GM03348 (cell line): ENCODE measurements at places on chromosomes 3 and 15.

DNA sequence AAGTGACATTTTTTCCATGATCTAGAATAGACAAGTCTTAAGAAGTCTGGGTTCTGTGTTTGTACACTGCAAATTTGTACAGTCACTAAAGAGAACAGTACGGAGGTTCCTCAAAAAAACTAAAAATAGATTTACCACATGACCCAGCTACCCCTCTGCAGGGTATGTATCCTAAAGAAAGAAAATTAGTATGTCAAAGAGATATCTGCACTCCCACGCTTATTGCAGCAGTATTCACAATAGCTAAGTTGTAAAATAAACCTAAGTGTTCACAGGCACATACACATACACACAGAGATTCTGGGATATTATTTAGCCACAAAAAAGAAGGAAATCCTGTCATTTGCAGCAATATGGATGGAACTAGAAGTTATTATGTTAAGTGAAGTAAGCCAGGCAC, 120.4 kb downstream of the ZIC1 start:
- no peak for DNase-seq

DNA sequence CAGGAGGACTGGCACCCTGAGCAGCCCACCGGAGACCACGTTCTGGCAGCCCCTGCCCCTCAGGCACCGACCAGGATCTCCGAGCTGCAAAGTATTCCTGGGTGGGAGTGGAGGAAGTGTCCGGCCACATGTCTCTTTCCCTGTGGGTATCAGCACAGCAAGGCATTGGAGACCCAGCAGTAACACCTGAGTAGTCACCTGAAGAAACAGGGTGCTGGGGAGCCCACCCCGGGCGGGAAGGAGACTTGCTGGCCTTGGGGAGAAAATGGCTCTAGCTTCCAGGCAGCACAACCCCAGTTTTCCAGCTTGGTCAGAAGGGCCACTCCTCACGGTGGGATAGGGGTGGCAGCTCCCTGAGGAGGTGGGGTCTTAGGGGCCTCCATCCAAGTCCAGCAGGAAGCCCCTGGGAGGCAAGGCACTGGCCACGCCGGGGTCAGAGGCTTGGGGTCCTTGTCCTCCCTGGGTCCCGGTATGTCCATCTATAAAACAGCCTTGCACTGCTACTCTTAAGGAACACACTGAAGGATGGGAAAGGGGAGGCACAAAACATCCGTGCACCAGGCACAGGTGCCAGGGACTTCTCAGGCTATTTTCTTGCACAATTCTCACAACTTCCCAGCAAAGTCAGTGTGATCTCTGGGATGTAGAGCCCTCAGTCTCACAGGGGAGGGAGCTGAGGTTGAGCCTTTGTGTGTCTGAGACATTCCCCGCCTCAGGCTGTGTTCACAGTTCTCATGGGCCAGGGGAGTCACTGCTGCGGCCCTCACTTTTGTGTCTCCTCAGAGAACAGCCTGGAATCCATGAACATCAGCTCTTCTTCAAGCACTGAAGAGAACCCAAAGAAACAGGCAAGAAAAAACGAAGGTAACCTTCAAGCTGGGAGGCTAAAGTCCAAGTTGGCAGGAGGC, 11.9 kb downstream of the CFAP100 start:
- DNase-seq = no peak

DNA sequence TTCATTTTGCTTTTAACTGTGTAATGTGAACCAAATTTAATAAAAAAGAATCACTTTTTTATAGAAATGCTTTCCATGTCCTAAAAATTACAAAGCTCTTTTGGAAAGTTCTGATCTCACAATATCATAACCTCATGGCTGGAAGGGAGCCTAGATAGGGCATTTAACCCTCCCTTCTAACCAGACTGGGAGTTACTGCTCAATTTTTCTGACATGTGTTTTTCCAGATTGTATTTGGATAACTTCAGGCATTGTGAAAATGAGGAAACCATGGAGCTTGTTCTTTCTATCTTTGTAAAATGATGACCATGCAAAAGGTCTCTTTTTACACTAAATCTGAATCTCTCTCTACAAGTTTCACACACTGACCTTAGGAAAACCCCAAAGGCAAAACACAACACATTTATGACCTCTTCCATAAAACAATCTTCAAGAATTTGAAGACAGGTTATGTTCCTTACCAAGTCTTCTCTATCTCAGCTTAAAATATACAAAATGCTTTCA, 508.8 kb downstream of the DIPK2A start:
- no peak for DNase-seq

DNA sequence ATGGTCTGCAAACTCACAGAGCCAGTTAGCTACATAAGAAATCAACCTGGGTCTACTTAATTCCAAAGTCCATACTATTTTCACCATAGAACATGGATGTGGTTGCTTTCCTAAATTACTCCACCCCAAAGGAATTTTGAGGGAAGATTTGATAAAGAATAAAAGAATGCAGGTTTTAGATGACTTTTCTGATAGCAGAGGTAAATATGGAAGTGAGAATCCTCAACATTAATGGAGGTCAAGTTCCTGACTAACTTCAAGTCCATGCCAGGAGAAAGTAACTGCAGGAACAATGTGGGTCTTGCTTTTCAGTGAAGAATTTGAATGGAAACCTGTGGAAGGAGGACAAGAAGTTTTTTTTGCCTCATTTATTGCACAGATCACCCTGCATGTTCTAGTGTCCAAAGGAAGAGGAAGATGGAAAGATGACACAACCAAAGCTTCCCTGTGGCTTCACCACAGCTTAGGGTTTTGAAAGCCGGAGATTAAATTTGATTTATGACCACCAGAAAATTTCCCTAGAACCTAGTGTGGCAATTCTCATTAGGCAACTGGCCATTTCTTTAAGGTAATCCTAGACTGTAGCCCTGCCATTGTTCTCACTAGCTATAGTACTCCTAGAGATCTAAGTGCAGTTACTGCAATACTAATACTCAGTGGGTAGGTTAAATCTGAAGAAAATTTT, 429.7 kb downstream of the RAP2B start:
- DNase-seq = no peak

GRCh38 chr3:94779699-94780098, 716.8 kb downstream of the NSUN3 start:
- no peak for DNase-seq

- peak; percentile 43 for DNase-seq
Measured at GRCh38 chr3:132006605-132007204, 28.1 kb downstream of the CPNE4 start.

GRCh38 chr3:29329986-29330890, 49.4 kb downstream of the RBMS3 start:
- DNase-seq = no peak

DNA sequence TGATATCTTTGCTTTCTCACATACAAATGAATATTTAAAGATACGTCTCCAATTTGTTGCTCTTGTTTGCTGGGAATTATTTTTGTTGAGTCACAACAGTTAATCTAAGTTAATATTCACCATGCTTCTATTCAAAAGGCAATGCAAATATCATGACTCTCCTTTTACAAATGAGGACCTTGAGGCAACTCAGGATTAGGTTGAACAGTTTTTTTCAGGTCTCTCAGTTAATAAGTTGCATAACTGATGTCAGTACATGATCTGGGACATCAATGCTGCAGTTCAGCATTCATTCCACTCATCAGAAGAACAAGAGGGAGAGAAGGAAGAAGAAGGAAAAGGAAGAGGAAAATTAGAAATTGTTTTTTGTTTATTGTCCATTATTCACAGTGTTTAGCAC, 781 bp upstream of the NAALADL2 start:
- no peak for DNase-seq

- no peak for DNase-seq
Measured at GRCh38 chr3:119834754-119835370, 53.0 kb downstream of the NR1I2 start.

GRCh38 chr15:100686725-100687473, 84.5 kb downstream of the ASB7 start:
- peak; percentile 73 for DNase-seq

DNA sequence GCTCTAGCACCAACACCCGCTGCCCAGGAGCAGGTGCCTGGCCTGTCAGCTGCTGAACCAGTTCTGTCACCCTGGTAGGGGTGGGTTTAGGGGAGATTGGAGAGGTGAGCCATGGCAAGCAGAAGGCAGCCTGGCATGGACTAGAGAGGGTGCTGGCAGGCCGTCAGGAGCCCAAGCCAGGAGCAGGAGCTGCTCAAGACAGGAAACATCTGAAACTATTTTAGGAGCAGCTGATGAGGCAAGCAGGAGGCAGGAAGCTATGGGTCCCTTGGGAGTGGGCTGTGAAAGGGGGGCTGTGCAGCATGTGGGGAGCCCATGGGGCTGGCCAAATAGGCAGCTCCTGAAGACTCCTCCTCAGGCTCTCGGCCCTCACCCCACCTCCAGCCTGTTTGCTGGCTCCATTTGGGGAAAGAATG, 2.3 kb downstream of the INKA1 start:
- peak; percentile 93 for DNase-seq

- DNase-seq = no peak
Measured at GRCh38 chr3:174755833-174756829, 103.0 kb upstream of the NAALADL2 start.

GRCh38 chr3:99962703-99963102, 145.0 kb downstream of the CMSS1 start:
- peak; percentile 63 for DNase-seq

DNA sequence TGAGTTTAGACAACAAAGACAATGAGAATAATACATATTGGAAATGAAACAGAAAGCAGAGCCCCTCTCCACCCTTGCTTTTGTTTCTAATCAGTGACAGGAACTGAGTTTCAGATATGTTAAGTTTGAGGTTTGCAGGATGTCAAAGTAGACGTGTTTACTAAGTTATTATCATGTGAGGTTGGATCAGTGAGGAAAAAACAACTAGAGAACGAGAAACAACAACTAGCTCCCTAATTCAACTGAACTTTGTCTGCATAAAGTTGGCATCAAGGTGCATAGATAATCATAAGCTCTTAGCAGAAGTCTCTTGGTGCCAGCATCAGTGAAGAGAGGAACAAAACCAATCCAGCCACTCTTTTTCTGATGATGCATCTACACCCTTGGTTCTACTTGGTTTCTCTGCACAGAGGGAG, 491.1 kb upstream of the NR2F2 start:
- no peak for DNase-seq

- DNase-seq = no peak
Measured at GRCh38 chr3:24023197-24023596, 78.1 kb downstream of the NR1D2 start.

DNA sequence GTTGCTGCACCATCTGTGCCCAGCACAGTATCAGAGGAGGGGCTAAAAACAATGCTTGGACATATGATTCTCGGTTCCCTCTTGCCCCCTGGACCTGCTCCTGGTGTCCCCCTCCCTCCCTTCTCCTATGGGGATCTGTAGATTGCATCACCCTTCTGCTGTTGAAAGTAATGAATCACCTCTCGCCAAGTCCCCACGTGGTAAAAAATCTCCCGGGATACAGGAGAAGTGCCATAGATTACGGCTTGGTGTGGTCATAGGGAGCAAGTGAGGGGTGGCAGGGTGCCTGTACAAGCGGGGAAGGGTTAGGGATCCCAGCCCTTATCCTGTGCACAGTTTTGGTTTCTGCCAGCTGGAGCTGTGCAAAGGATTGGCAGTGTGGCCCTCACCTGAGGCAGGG, 37.7 kb downstream of the AMOTL2 start:
- no peak for DNase-seq

GRCh38 chr15:59437817-59438624, at the start of gene FAM81A:
TSS of gene FAM81A (plus strand) at chr15:59438186. CDS start at chr15:59458627, 20,441 bp downstream.
- DNase-seq = peak; percentile 94

DNA sequence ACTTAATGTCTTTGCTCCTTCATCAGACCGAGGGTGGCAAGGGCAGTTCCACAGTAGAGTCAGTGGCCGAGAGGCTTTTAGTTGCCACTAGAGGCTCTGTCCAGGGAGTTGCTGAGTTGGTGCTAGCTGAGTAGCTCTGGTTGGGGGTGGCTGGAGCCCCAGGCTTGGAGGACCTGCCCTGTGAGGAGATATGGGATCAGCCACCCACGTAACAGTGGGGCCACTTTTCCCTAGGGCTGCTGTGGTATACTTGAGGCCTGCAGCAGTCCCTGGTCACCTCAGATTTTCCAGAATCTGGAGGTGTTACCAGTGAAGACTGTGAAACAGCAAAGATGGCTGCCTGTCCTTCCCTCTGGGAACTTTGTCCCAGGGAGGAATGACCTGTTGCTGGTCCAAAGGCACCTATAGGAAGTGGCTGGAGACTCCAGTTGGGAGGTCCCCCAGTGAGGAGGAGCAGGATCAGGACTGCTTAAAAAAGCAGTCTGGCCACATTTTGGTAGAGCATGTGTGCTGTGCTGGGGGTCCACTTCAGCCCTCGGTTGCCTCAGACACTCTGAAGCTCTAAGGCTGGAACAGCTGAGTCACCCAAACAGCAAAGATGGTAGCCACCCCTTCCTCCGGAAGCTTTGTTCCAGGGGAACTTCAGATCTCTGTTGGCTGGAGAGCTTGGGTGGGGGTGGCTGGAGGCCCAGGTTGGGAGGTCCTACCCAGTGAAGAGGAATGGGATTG, 72.9 kb downstream of the AKAP13 start:
- DNase-seq = no peak

- no peak for DNase-seq
Measured at GRCh38 chr15:82079736-82080135, 33.9 kb upstream of the MEX3B start.

DNA sequence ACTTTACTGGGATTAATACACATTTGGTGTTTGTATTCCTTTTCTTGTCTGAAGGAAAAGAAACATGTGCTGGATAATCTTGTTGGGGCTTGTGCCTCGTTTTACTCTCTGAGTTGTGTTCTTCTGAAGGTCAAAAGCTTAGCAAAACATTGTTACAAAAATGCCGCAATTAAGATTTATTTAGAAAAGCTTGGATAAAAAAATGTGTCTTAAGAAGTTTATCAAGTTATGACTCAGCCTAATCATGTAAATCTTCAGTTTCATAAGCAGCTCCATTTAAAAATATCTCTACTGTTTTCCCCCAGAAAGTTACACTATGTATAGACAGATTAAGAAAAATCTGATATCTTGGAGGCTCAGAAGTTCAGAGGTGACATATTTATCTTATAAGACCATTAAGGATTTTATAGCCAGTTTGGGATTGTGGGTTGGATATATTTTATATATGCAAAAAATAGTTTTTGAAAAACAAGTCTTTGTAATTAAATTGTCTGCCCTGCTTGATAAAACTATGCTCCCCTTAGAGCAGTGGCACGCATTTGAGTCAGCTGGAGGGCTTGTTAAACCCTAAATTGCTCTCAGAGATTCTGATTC, 56.5 kb downstream of the CLDN11 start:
- DNase-seq = no peak

DNA sequence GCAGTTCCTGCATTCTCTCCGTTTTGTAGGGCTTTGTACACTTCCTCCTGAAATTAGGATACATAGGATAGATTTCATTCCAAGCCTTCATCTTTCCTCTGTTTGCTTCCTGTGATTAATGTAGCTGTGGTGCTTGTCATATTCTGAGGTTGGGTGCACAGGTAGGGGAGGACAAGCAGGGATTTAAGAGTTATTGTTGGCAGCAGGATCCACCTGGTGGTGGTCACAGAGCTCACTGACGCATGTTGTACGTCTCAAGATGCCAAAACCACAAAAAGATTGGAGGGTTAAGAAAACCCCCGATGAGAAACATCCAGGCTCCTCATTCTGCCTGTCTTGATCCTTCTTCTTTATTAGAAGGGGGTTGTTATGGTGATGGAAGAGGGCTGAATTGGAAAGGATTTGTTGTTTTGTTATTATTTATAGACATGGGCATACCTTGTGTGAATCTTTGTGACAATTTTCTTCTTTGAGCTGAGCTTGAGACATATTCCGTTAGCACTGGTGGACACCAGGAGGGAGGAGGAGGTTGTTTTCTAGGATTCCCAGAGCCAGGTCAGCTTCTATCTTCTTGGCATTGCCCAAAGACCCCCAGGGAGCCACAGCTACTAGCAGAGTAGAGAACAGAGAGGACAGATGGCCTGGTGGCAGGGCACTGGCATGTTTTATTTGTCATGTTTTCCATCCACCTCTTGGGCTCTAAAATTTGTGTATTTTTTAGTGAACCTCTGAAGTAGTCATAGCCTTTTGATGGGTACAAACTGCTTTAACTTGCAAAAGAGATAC, 57.7 kb upstream of the LARS2 start:
- no peak for DNase-seq
